Thoracic aorta (tissue), 2 donors: ENCODE measurements at places on chromosomes 1 and 21. TPM values are rescaled to one million over a fixed set of nuclear protein-coding genes. Genes with fewer than 3 reads are reported as not detected.

WNT3A gene
- total RNA-seq = not detected

DNA sequence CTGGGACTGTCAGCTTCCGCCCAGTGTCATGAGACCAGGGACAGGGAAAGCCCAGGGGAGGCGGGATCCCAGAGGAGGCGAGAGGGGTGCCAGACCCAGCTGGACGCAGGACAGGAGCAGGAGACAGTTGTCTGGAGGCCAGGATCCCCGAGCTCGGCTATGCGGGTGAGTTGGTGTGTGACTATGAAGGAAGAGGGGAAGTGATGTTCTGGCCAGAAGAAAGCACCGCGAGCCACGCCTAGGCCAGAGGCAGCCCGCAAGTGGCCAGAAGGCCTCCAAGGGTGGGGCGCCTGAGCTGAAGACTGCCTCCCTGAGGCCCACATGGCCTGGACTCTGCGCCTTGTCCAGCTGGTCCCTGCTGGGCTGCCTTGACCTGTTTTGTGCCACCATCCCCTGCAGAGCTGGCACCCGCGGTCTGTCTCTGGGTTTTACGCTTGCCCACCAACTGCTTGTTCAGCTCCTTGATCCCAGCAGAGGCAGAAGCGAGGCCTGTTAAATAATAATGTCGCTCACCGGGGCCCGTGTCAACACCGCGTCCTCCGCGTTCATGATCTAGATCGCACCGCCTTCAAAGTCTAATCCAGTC, 85.2 kb upstream of the ACTL8 start:
- DNase-seq = no peak

IER5 gene
- total RNA-seq = 20.2 TPM

MAP3K6 gene
- 85.6 TPM for total RNA-seq

DNA sequence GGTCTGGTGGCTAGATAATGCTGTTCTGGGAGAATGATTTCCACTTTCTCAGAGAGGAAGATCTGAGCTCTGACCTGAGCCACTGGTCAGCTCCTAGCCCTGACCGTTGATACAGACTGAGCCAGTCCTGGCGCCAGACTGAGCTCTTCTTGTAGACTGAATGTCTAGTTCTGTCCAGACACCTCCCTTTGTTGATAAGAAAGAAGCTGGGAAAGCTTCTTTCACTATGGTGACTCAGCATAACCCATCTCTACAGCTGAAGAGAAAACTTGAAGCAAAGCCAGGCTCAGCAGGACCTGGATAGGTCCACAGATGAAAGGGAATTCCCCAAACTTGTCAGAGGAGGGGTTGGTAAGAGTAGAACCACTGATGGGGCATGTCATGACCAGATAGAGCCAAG, 9.9 kb upstream of the TRABD2B start:
- no peak for DNase-seq
